IPS-NIHi11 (cell line): ENCODE measurements at places on chromosomes 4 and X.
A peak's percentile ranks its signal among the peaks of the same experiment; 100 is the strongest.

DNA sequence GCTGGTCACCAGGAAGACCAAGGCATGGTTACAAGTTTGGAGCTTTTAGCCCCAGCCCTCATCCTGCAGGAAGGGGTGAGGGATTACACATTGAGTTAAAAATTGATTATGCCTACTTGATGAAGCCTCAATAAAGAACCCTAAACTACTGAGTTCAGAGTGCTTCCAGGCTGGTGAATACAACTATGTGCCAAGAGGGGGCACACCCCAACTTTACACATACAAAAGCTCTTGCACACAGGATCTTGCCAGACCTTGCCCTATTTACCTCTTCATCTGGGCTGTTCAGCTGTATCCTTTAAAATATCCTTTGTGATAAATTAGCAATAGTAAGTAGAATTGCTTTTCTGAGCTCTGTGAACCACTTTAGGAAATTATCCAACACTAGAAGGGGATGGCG, 489.3 kb downstream of the INPP4B start:
- no peak for DNase-seq

- no peak for DNase-seq
Measured at GRCh38 chr4:100295792-100296191, 105.5 kb upstream of the DDIT4L start.

- no peak for DNase-seq
Measured at GRCh38 chrX:66863721-66864120, 224.8 kb upstream of the EDA2R start.

DNA sequence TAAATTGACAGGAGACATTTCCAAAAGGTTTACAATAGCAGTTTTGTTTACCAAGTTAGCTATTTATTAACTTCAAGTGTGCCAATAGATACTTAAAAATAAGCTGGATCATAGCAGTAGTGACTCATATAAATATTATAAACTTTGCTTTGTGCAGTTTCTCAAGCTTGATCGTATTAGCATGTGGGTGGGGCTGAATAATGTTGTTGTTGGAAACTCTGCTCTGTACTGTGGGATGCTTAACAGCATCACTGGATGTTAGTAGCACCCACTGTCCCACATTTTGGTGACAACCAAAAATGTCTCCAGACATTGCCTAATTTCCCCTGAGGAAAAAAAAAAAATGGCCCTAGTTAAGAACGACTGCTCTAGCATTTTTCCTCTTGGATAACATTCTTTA, 855.2 kb upstream of the ADGRL3 start:
- no peak for DNase-seq

DNA sequence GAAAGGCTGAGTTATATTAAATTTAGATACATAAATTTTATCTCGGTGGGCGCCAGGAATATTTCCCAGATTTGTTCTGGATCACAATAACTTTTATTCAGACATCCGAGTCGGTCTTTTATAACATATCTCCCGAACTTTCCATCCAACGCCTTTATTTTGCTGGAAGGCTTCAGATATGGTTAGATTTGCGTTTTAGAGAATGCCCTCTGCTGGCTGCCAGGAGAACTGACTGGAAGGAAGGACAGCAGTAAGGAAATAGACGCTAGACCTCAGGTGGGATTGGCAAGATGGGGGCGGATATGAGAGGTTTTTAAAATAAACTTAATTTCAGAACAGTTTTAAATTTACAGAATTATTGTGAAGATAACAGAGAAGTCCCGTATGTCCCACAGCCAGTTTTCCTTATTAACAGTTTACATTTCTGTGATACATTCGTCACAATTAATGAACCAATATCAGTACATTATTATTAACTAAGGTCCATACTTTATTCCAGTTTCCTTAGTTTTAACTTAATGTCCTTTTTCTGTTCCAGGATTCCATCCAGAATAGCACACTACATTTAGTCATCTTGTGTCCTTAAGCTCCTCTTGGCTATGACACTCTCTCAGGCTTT, 4.6 kb upstream of the KANTR start:
- DNase-seq, result no peak

DNA sequence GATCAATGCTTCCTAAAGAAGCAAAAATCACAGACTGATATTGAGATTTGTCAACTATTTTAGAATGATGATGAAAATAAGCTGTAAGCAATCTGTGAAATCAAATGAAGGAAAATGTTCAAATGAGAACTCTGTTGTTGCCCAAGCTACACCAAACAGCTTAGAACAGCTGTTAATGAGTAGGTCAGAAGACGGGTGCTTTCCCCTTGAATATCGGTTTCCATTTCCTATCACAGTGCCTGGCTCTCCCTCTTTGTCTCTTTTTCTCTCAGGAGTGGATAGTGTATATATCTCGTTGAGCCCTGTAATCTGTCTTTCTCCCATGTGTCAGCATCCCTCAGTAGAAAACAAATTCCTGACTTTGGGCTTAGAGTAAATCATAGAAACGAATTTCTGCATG, 1592.9 kb upstream of the TENM3 start:
- DNase-seq, result no peak

GRCh38 chrX:57607295-57608187, 15.7 kb downstream of the ZXDB start:
- no peak for DNase-seq

GRCh38 chrX:77788050-77788449, 2.0 kb upstream of the ATRX start:
- DNase-seq, result peak; percentile 2

- DNase-seq, result no peak
Measured at GRCh38 chr4:150990250-150990649, 24.8 kb downstream of the LRBA start.

GRCh38 chr4:163697121-163697520, 202.6 kb downstream of the TMA16 start:
- no peak for DNase-seq

DNA sequence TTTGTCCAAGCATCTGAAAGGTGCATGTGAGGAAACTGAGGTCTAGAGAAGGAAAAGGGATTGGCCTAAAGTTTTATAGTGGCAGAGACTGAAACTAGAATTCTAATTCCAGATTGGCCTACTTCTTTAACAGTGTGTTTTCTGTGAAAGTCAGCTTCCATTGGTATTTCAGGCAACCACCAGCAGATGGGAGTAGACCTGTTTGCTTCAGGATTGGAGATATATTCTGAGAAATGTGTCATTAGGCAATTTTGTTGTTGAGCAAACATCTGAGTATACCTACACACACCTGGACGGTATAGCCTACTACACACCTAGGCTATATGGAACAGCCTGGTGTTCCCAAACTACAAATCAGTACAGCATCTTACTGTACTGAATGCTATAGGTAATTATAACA, 207.3 kb upstream of the RADX start:
- peak; percentile 23 for DNase-seq

DNA sequence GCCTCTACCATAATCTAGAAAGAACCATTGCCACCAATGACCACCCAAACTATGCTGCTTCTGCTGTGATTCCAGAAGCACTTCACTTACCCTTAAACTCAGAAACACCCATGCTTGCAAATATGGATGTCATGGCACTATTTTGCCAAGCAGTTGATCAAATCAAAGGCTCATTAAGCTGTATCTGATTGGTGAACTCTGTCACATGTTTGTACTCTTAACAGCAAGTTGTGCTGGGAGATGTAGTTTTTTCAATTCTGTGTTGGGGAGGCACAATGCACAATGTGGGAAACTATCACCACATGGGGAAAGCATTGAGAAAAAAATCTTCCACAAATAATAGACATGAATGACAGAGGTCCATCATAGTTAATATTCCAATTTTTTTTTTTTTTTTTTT, 19.2 kb upstream of the SPCS3 start:
- DNase-seq, result no peak

DNA sequence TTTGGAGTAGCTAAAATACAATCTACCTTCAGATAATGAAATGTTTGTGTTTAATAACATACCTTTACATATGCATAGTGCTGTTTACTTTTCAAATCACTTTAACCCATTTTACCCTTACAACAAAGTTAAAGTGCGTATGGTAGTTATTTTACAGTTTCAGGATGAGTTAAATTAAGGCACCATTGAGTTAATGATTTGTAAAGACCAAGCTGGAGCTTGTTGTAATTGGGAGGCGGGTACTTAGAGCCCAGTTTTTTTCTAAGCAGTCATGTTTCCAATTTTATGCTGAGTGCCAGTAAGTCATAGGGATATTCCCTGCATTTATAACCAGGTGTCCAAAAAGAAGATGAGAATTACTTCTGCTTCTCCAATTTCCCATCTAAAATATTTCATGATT, 84.2 kb upstream of the NRK start:
- no peak for DNase-seq

GRCh38 chr4:106864231-106864630, 171.9 kb downstream of the DKK2 start:
- no peak for DNase-seq

DNA sequence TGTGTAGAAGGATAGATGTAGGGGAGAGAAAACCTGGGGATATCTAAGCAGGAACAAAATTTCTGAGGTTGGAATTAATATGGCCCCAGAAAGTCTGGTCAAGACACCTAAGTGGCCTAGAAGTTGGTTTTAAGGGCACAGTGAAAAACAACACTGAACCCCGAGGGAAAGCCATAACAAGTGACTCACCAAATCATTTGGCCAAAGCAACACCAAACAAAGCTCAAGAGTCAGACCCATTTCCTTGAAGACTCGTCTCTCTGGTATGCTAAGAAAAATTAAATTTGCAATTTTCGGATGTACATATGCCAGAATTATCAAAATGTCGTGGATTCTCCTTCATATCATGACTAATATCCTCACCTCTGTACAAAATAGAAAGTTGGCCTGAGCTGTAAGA, 162.9 kb downstream of the SMIM20 start:
- DNase-seq, result no peak

DNA sequence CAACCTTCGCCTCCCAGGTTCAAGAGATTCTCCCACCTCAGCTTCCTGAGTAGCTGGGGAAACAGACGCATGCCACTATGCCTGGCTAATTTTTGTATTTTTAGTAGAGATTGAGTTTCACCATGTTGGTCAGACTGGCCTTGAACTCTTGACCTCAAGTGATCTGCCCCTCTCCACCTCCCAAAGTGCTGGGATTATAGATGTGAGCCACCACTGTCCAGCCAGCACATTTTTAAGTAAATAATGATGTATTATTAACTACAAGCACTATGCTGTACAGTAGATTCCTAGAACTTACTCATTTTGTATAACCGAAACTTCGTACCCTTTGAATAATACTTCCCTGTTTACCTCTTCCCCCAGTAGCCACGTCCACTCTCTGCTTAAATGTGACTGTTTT, 96.0 kb upstream of the GABRG1 start:
- DNase-seq, result no peak

DNA sequence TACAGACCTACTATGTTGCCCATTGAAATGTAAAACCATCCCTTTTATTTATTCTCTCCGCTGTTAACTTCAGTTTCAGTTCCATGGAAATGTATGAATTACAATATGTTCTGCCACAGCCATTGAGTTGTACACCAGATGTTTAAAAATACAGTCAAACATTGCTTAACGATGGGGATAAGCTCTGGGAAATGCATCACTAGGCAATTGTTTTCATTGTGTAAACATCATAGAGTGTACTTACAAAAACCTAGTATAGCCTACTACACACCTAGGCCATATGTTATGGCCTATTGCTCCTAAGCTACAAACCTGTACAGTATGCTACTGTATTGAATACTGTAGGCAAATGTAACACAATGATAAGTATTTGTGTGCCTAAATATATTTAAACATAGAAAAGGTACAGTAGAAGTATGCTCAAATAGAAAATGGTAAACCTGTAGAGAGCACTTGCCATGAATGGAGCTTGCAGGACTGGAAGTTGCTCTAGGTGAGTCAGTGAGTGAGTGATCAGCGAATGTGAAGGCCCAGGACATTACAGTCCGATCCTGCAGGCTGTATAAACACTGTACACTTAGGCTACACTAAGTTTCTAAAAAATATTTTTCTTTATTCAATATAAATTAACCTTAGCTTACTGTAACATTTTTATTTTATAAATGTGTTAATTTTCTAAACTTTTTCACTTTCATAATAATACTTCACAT, 2.7 kb upstream of the PF4V1 start:
- DNase-seq, result no peak

DNA sequence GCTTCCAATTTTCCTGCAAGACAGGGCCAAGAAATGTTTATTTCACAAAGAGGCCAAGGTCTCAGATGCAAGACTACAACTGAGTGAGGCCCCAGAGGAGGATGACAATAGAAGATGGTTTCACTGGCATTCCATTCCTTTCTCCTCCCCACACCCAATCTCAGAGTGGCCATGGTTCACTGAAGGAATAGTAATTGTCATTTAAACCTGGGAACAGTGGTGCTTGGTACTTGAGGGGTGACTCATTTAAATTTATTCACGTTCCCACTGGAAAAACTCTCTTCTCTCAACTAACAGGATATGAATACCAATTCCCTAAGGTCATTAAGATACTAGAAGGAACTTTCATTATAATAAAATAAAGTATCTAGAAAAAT, 35.3 kb upstream of the CXCL8 start:
- peak; percentile 18 for DNase-seq

DNA sequence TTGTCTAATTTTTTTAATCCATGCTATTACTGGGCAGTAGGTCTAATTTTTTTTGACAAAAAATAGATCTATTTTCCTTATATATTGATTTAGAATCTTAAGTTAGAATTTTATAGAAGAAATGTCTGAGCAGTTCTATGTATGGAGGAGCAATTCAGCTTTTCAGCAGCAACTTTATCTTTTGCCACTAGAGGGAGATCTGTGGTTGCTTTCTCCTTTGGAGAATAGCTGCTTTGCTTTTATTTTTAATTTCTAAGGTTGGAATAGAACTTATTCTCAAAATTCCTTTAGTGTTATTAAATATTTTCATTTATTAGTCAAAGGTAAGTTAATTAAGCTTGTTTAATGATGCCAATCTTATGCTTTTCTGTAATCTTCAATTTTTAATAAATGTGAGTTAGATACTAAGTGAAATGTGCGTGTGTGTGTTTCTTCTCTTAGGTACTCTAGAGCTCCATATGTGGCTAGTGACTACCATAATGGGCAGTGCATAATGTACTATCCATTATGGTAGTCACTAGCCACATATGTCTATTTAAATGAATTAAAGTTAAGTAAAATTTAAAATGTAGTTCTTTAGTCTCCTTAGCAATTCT, 29.3 kb downstream of the FAM199X start:
- DNase-seq, result peak; percentile 15
